ENCODE measurements at places on chromosomes 4 and X.

DNA sequence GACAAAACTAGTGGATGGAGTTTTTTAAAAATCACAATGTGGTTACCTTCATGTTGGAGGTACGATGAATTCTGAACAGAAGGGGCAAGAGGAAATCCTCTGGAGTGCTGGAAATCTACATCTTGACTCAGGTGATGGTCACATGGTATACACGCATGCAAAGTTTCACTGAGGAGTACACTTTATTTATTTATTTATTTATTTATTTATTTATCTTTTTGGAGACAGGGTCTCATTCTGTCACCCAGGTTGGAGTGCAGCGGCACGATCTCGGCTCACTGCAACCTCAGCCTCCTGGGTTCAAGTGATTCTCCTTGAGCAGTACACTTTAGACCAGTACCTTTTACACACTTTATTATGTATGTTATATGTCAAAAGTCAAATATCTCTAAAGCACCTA, 645.7 kb upstream of the DIPK2B start:
- no peak for DNase-seq

GRCh38 chrX:111244235-111244750, 26.0 kb downstream of the CAPN6 start:
- peak; percentile 1 for DNase-seq

- peak; percentile 14 for DNase-seq
These were observed 187.5 kb downstream of the QDPR start for GRCh38 chr4:17324386-17324830.

DNA sequence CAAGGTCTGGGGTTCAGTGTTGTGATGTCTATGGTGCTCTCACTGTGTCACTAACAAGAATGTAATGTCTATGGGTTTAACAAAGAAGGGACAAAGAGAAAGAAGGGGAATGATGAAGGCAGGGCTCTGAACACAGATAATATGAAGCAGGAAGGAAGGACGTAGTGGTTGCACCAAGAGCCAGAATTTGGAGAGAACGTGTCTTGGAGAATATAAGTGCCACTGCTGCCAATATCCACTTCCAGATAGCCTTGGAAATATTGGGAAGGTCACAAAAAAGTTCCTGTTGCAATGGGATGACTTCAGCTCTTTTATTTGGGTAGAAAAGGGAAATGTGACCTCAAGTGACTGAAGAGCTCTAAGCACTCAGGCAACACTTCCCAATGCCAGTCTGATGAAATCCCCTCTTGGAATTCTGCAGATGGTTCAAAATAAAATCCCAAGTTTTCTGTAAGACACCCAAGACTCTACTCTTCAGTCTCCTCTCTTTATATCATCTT, 131.8 kb downstream of the PRKX start:
- DNase-seq, result no peak

DNA sequence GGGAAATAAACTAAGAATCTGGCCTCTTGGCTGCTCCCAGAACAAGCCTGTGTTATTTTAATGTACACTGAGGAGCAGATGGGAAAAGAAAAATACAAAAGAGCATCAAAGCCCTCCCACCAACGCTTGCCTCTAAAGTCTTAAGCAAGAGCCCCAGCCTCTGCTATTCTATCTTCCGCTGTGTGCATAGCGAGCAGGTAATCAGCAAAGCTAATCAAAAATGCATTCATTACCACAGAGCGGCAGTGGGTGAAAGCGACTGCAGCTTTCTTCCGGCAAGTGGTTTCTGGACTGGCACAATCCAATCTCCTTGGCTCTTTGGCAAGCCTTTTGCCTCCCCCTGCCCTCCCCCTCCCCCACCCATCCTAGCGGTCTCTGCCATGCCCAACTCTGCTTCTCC, 13.5 kb upstream of the GRIA3 start:
- DNase-seq, result no peak
